ENCODE measurements at places on chromosomes 4 and X.

GRCh38 chrX:16429406-16429805 is 220.6 kb upstream of the S100G start:
- no peak for DNase-seq

DNA sequence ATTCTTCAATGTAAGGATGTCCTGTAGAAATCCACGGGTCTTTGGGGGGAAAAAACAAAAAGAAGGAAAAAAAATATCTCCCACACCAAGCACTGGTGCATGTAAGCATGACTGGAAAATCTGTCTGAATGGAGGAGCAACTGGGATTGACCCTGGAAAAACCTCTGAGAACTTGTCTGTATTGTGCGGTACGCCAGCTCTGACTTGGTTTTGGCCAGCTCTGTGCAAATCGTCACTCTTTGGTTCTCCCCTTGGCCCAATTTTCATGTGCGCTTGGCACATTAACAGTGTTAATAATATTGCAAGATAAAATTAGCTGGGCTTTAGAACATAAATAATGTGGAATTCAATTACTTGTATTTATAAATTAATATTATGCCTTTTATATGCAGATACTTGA is 231.2 kb upstream of the HAND2 start:
- DNase-seq, result no peak

DNA sequence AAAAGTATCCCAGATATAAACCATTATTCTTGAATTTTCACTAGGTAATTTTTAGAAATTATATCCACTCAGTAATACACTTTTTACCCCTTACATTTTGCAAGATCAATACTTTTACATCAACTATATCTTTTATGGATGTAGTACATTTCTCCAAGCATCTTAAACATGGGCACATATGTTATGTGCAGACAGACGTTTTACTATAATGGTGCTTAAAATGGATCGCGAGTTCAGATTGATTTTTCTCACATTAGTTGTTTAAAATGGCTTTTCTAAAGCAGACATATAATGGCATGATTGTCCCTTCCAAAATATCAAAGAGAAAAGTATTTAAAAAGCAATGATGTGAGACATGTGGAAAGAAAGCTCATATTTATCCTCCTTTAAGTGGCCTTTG is 786.1 kb downstream of the PDHA2 start:
- no peak for DNase-seq

- no peak for DNase-seq
These were observed 14.5 kb downstream of the TMEM131L start for GRCh38 chr4:153480704-153481103.

GRCh38 chrX:45140812-45141211 is 59.9 kb downstream of the DIPK2B start:
- no peak for DNase-seq

- DNase-seq, result no peak
These were observed 2295.4 kb downstream of the ARAP2 start for GRCh38 chr4:33948921-33949320.

GRCh38 chr4:122661176-122662160 is 40.6 kb upstream of the IL21 start:
- DNase-seq, result no peak

GRCh38 chr4:10099499-10100325 is 16.9 kb downstream of the WDR1 start:
- DNase-seq, result no peak

- no peak for DNase-seq
These were observed 39.4 kb downstream of the ARHGAP6 start for GRCh38 chrX:11626351-11626750.

GRCh38 chr4:87391576-87392054 is 627 bp upstream of the HSD17B11 start:
- no peak for DNase-seq

DNA sequence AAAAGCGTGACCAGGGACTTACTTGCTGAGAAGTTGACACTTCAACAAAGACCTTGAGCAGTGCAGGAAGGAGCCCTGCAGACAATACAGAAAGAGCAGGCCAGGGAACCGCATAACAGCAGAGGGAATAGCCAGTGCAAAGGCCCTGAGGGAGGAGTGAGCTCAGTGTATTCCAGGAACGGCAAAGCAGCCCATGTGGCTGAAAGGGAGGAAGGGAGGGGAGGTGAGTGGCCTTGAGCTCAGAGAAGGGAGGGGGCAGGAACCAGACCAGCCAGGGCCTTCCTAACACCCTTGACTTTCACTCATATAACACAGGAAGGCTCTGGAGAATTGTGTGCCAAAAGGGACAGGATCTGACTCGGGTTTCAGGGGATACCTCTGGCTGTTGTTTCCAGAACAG is 112.2 kb downstream of the BCOR start:
- DNase-seq, result no peak

- DNase-seq, result no peak
These were observed 26.4 kb downstream of the GRIA2 start for GRCh38 chr4:157246964-157247363.

DNA sequence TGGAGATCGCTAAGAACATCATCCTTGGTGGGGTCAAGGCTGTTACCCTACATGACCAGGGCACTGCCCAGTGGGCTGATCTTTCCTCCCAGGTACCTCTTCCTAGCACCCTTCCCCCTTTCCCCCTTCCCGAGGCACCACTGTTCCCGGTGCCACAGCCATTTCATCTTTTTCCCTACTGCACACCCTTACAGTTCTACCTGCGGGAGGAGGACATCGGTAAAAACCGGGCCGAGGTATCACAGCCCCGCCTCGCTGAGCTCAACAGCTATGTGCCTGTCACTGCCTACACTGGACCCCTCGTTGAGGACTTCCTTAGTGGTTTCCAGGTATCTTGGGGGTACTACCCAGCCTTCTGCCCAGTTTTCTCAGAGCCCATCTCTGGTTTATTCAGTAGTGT is 5.7 kb downstream of the UBA1 start:
- no peak for DNase-seq

GRCh38 chr4:72442715-72443114 is 126.3 kb downstream of the ADAMTS3 start:
- no peak for DNase-seq

DNA sequence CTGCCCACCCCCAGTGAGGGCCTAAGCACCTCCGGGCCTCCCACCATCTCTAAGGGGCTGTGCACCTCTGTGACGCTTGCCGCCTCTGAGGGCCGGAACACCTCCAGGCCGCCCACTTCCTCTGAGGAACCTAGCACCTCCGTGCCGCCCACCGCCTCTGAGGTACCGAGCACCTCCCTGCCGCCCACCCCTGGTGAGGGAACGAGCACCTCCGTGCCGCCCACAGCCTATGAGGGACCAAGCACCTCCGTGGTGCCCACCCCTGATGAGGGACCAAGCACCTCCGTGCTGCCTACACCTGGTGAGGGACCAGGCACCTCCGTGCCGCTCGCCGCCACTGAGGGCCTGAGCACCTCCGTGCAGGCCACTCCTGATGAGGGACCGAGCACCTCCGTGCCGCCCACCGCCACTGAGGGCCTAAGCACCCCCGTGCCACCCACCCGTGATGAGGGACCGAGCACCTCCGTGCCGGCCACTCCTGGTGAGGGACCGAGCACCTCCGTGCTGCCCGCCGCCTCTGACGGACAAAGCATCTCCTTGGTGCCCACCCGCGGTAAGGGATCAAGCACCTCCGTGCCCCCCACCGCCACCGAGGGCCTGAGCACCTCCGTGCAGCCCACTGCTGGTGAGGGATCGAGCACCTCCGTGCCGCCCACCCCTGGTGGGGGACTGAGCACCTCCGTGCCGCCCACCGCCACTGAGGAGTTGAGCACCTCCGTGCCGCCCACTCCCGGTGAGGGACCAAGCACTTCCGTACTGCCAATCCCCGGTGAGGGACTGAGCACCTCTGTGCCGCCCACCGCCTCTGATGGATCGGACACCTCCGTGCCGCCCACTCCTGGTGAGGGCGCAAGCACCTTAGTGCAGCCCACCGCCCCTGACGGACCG is 977 bp downstream of the MAGEE1 start:
- no peak for DNase-seq

- no peak for DNase-seq
These were observed 544.3 kb upstream of the CNKSR2 start for GRCh38 chrX:20829665-20830491.

GRCh38 chrX:41734530-41734929 is 10.5 kb downstream of the GPR82 start:
- peak; percentile 16 for DNase-seq

- no peak for DNase-seq
These were observed 15.1 kb downstream of the PALLD start for GRCh38 chr4:168511780-168512489.

DNA sequence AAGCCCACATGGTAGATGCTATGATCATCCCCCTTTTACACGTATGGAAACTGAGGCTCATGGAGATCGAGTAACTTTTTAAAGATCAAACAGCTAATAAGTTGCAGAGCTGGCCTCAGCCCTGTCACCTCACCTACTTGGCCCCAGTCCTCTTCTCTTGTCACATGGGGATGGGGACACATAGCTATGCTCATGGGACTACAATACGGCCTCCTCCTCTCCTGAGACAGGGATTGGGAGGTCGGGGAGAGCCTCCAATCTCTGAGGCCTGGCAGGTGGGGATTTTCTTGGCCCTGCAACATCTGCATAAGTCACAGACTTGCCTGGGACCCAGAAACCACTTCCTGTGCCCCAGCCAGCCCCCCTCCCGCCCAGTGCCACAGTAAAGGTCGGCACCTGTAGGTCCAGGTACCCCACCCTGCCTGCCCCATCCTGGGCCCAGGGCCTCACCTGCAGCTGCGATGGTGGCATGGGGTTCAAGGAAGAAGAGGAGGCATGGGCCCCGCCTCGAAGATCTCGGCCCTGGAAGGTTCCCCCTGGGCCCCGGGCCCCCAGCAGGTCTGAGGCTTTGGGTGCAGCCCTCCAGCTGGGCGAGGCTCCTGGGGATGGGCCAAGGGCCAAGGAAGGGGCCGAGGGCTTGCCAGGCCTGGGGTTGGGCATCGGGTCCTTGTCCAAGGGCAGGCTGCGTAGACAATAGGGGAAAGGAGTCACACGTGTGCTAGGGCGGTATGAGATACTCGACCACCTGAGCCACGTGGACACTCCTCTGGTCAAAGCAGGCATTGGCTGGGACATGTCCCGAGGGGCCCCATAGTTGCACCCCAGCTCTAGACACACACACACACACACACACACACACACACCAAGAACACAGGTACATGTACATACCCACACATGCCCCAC is 6.4 kb downstream of the FOXP3 start:
- DNase-seq, result no peak

DNA sequence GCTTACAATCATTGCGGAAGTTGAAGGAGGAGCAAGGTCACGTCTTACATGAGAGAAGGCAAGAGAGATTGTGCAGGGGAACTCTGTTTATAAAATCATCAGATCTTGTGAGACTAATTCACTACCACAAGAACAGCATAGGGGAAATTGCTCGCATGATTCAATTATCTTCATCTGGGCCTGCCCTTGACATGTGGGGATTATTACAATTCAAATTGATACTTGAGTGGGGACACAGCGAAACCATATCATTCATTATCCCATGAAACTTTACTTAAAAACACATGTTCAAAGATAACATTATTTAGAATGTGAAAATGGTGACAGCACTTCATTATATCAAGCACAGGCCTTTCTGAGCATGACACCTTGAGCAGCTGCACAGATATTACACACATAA is 1087.8 kb downstream of the C4orf33 start:
- no peak for DNase-seq

DNA sequence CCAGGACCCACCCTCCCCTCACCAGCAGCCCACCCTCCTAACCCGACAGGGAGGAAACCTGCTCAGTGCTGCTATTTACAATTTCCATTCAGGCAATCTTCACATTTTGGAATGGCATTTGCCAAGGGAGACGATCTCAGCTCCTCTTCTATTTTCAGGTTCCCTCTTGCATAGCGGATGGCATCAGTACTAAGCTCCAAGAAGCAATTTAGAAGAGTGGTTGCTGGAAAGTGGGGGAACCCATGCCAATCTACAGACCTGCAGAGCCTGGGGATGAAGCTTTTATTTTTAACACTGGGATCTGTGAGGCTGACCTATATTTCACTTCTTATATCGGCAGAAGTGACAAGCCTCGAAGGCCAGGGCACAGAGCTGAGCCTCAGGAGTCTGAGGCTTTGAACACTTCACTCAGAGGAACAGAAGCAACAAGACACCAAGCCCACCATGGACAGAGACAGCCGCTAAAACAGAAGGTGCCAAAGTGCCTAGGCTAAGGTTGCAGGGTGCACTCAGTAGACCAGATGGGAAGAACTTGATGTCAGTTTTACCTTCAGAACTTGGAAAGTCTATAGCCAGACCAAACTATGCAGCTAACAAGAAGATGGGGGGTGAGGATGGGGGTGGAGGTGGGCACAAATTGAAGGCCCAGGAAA is 44.0 kb downstream of the SCD5 start:
- no peak for DNase-seq

GRCh38 chr4:40482985-40483647 is 146.5 kb downstream of the RBM47 start:
- no peak for DNase-seq

- no peak for DNase-seq
These were observed 17.2 kb upstream of the ZNF718 start for GRCh38 chr4:107083-107443.

DNA sequence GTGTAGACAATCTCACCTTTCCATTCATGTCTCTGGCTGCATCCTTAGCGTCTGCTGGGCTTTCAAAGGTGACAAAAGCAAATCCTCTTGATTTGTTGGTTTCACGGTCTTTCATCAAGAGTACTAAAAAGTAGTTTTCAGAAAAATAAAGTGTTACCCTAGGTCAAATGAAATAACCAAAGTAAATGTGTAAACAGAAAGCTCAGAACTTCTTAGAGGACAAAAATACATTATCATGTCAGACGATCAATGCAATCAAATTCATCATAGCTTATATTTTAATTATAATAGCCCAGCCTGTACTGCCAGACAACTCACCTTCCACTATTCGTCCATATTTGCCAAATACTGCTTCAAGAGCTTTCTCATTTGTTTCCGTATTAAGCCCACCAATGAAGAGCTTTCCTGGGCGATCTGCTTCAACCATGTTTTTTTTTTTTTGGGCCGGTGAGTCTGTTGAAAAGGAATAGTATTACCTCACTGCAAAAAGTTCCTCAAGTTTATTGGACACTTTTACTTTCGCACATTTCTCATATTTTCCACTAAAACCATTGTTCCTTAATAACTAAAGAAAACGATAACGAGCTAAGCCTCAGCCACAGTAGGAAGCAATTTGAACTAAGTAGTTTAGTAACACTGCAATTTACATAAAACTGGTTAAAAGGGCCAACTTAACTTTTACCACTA is 1.4 kb downstream of the RBMX start:
- DNase-seq, result no peak

DNA sequence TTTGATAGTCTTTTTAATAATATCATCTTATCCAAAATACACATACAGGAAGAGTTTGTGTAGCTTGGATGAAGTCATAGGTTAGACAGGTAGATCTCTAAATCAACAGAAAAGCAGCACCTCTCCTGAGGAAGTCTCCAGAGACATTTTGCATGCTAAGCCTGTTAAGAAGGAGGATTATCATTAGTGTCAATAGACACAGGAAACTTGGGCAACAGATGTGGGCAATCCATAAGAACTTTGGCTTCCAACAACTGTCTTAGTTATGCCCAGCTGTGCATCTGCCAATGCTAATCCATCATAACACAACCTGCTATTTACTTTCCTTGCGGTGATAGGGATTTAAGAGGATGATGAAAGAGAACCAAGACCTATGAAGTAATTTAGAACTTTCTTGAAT is 1052.6 kb downstream of the RPA4 start:
- DNase-seq, result no peak

- no peak for DNase-seq
These were observed 125.1 kb downstream of the CAMK2D start for GRCh38 chr4:113636438-113636818.

Data from Caco-2 (cell line).